ENCODE measurements at places on chromosomes 12 and 14.

GRCh38 chr14:87434011-87434410, 559.0 kb downstream of the GALC start:
- DNase-seq = no peak

GRCh38 chr12:118055144-118055557, 5.8 kb downstream of the WSB2 start:
- DNase-seq = peak; percentile 50

DNA sequence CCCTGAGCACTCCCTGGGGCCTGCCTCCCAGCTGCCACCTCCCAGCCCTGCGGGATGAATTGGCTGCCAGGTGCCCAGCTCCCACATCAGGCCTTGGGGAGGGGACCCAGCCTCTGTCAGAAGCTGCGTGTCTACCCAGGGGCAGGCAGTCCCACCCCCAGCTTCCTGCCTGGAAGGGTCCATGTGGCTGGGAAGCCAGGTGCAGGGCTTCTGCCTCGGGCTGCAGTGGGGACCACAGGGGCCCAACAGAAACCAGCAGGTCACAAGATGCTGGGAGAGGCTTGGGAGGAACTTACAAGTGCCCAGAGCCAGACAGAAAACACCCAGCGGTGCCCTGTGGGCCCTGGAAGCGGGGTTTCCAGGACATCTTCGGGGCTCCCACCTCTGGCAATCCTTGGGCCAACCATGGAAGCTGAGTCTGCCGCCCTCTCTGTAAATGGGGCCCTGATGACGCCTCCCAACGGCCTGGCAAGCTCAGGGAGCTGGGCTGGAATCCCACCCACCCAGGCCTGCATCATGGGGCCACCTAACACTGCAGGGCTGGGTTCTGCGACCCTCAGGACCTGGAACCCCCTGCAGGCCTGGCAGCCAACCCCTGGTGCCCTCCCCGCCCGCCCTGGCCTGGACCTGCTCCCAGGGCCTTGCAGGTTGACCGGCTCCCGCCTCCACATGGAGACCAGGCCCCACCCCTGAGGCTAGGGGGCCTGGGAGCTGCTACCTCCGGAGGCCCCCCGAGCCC, 36.6 kb downstream of the CCNK start:
- no peak for DNase-seq

DNA sequence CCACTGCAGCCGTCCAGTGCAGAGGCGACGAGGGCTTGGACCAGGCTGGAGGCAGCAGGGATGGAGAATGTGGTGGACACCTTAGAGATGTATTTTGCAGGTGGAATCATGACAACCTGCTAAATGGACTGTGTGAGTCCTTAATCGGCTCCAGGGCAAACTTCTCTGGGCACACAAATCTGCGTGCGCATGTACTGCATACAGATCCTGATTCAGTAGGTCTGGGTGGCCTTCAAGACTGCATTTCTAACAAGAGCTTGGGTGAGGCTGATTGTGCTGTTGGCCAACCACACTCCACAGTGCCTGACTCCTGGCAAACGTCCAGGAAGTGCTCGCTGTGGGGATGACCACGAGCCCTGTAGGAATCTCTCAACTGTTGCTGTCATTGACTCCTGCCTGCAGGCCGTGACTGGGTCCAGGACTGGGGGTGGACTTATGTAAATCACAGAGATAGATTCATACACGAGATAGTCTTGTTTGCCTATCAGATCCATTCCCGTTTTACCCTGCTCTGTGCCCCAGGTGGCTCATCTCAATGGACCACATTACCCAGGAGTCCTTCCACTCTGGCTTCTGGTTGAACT, 27.2 kb downstream of the JDP2 start:
- DNase-seq = peak; percentile 95

GRCh38 chr12:31369712-31370521, 44.0 kb upstream of the SINHCAF start:
- peak; percentile 69 for DNase-seq

DNA sequence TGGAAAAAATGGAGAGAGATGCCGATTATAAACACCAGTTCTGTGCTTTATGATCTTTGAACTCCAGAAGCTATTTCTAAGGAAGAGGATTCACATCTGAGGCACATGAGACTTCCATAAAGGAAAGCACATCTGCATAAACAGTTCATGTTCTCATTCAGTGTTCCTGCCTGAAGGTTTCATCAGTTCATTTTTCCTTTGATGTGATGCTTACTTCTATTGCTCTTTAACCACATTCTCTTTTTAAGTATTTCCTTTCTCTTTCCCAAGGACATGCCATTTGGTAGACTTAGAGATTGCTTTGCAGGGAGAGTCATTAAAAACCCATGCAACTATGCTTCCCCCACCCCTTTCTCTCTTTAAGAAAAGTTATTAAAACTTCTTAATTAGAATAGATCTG, 387.0 kb upstream of the FLRT2 start:
- DNase-seq = peak; percentile 65

DNA sequence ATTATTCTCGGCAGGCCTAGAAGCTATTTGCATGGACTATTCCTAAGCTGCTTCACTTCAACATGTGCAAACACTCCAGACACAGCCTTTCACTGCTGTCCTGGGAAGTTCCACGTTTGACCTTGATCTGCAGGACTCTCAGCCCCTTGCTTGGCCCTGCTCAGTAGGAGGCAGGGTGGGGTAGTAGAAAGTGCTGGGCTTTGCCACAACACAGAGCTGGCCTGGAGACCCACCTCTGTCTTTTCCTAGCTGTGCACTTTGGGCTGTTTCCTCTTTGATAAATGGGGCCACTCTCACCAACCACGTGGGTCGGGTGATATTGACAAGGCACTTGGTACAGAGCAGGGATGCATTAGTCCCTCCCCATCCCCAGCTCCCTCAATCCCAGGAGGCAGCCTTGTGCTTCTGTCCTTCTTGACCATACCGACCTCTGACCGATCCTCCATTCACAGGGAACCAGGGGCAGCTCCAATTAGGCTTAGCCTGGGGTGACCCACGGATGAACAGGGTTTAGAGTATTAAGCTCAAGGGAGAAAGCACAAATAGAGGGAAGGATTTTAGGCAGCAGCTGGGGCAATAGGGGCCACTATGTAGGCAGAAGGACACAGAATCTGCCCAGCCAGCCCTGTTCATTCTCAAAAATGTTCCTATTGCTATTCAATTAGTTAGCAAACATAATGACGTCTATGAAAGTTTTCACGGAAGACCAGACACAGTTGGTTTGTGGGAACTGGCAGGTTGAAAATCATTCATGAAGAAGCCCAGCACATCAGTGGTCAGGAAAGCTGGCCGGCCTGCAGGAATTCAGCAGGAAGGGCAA, 63.3 kb downstream of the SYNE3 start:
- DNase-seq = no peak

- no peak for DNase-seq
Observed at GRCh38 chr14:34614638-34615037, 15.3 kb downstream of the SNX6 start.

DNA sequence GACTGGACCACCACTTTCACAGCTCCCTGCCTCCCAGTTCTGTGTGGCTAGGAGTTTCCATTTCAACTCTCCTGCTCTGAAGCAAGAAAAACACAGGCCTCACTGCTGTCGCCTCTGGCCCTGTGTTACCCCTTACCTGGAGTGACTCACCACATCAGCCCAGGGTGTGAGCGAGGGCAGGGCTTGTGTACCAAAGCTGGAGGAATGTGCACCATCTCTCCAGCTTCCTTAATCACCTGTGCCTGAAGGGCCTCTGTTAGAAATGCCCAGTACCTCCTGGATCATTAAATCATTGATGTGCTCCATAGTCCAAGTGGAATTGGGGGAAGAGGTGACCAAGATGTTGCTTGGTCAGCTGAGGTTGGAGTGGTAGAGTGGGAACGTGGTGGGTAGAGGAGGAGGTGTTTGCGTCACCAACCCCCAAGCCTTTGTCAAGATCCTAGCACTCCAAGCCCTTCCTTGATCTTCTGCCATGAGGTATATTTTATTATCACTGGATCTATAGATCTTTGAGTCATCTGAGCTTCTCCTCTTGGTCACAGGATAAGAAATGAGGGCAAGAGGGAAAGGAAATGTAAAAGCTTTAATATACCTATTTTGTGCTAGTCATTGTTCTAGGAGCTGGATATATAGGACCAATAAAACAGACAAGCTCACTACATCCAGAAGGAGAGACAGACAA, 51.3 kb downstream of the SSPN start:
- DNase-seq = no peak

DNA sequence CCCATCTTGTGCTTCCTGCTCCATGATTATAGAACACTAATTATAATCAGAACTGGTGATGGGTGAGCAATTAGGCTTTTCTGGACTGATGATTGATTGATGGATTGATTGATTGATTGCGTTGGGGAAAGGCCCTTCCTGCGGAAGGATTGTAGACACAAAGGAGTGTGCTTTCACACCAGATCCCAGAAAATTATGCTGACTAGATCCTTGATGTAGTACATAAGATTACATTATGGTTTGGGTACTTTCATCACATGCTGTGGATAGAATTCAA, 8.4 kb downstream of the PELI2 start:
- no peak for DNase-seq

- no peak for DNase-seq
Observed at GRCh38 chr14:101729382-101729781, 32.1 kb upstream of the PPP2R5C start.

DNA sequence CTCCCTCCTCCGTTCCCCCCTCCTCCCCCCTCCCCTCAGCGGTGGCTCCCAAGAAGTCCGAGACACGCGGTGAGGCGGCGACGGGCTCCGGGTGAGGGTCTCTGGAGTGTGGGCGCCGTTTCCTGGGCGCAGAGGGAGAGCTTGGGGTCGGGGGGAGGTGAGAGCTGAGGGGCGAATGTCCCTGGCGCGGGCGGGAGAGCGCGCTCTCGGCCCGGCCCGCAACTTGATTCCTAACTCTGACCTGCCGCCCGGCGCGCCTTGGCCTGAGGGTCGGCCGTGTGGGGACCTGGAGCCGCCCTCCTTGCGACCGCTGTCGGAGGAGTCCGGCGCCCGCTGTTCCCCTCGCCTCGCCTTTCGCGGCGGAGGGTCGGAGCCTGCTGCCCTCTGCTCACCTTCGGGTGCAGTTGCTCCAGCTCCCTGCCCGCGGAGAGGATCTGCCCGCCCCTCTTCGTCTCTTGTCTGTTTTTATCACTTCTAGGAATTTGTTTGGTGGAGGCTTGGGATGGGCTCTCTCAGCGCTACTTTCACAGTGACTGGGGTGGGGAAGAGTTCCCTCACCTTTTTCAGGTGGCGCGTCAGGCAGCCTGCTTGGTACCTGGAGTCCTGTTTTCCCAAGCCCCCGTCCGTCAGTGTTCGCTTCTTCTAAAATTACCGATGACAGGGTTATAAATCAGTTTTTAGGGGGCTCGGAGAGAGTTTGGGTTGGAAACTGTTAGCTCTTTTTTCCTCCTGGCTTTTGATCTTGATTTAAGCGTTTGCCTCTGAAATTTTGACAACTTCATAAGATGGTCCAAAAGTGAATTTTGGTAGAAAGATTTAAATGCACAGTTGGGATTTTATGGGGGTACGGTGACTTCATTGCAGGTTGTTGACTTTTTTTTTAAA, 495 bp downstream of the ADIPOR2 start:
- peak; percentile 23 for DNase-seq

GRCh38 chr12:92108651-92109050, 37.0 kb downstream of the BTG1 start:
- peak; percentile 94 for DNase-seq

DNA sequence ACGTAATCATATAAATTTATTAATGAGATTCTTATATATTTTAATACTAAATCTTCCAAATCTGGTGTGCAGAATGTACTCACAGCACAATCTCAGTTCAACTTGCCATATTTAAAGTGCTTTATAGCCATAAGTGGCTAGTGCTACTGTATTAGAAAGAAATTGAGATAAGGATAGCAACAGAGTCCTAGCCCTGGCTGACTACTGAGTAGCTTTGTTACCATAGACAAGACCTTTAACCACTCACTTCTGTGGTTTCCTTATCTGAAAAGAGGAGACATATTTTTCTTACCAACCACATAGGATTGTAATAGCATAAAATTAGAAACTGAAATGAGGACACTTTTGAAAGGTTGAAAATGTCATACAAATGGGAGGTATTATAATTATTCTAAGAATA, 2.0 kb upstream of the CHURC1 start:
- peak; percentile 25 for DNase-seq

GRCh38 chr14:95387826-95388445, 68.2 kb upstream of the CLMN start:
- no peak for DNase-seq

DNA sequence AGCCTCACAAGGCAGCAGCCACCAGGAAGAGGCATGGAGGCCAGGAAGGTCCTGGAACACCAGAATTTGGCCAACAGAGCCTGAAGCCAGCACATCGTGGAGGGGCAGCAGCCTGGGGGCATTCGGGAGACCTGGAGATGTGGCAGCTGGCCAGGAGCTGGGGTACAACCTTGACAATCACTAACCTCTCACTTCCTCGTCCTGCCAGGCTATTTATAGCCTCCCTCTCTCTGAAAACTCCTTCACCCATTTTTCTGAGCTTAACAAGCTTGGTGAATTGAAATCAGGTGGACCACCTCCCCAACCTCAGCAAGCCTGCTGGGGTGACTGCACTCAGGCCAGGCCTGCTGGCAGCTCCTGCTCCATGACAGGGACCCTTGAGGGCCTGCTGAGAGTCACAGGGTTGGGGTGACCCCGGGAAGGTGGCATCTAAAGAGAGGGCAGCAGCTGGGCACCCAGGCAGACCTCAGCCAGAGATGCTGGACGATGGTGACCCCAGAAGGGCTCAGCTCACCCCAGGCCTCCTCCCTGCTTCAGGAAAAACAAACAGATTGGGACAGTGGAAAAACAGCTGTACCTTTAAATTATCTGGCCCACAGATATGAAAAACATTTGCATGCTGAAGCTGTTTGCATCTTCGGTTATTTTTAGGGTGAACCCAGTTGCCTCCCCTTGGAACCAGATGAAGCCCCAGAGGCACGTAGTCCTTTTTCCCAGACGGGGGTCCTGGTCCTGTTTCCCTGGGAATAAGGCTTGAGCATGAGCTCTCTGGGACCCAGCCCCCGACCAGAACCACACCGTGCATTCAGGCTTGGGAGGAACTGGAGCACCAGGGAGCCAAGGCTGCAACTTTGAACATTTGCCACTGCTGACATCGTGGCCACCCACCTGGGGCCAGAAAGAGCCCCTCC, 67.0 kb downstream of the PITPNM2 start:
- no peak for DNase-seq

DNA sequence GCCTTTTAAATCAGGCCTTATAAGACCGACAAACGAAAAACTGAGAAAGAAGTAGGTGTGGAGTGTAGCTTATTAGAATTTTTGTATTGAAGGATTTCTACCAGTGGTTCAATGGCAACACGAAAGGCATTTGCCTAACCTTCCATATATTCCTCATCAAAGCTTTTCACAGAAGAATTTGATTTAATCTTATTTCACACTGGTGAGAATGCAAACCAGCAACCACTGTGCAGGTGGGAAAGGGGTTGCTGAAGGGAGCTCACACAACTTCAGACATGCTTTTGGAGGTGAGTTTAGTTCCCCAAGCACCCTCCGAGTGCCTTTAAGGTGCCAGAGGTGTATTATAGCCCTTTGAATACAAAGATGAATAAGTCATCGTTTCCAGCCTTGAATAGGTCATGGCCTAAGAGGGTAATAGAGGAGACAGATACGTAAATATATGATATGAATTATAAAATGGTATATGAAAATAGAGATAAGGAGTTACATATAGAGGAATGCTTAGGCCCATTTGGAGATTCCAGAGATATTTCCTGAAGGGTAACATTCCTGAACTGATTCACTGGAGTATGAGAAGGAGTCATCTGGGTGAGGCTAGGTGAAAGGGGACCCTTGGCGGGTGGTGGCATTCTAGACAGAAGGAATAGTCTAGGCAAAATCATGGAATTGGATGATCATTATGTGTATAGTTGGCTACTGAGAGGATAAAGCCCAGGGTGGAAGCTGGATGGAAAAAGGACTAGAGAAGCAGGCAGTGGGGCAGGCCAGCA, 6.4 kb downstream of the ERP27 start:
- DNase-seq = no peak

- DNase-seq = peak; percentile 38
Observed at GRCh38 chr12:47509398-47509851, 196.4 kb downstream of the RPAP3 start.
